ENCODE measurements at places on chromosomes 2 and 18.

GRCh38 chr2:235444101-235444597 is 49.7 kb upstream of the AGAP1 start:
- H3K27ac ChIP-seq, result no peak overlapping the region
- no peaks in the 10 kb centered on the region for H3K4me1 ChIP-seq
- H3K27me3 ChIP-seq, result no peaks in the 10 kb centered on the region

DNA sequence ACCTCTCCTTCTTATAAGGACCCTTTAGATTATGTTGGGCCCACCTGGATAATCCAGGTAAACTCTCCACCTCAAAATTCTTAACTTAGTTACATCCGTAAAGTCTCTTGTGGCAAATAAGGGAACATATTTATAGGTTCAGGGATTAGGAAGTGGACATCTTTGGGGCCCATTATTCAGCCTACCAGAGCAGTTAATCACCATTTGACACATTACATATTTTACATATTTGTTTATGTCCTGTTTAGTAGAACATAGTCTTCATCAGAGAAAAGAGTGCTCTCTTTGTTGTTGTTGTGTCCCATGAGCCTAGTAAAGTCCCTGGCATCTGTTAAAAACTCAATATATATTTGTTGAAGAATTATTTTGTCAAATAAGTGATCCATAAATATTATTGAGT is 134.0 kb upstream of the SPATS2L start:
- no peak for DNase-seq
- H3K36me3 ChIP-seq, result no peaks in the 10 kb centered on the region
- H3K4me1 ChIP-seq, result no peaks in the 10 kb centered on the region
- no peak overlapping the region for H3K27ac ChIP-seq
- H3K4me3 ChIP-seq, result no peak overlapping the region

DNA sequence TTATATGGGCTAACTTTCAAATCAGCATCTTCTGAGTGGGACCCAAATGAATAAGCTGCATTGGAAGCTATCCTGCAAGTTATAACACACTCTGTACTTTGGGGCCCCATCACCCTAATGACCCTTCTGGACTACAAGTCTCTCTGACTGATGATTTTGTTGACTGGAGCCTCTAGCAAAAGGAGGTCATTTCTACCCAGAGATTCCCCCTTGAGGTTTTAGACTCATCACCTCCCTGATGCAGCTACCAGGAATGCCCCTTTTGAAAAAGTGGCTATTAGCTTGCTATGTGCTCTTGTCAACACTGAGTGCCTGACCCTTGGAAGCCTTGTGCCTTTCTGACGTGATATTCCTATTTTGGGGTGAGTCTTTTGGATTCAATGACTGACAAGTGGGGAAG is 54.5 kb upstream of the NEMP2 start:
- no peak for DNase-seq
- H3K4me3 ChIP-seq, result no peak overlapping the region
- H3K4me1 ChIP-seq, result no peaks in the 10 kb centered on the region

GRCh38 chr2:65687614-65688013 is 255.2 kb upstream of the SPRED2 start:
- H3K4me1 ChIP-seq, result no peaks in the 10 kb centered on the region
- no peaks in the 10 kb centered on the region for H3K27me3 ChIP-seq
- no peak overlapping the region for H3K27ac ChIP-seq

GRCh38 chr2:195543902-195544894 is 112.8 kb upstream of the SLC39A10 start:
- no peaks in the 10 kb centered on the region for H3K36me3 ChIP-seq
- H3K27ac ChIP-seq, result no peak overlapping the region
- DNase-seq, result no peak
- H3K4me3 ChIP-seq, result no peak overlapping the region
- no peaks in the 10 kb centered on the region for H3K27me3 ChIP-seq

DNA sequence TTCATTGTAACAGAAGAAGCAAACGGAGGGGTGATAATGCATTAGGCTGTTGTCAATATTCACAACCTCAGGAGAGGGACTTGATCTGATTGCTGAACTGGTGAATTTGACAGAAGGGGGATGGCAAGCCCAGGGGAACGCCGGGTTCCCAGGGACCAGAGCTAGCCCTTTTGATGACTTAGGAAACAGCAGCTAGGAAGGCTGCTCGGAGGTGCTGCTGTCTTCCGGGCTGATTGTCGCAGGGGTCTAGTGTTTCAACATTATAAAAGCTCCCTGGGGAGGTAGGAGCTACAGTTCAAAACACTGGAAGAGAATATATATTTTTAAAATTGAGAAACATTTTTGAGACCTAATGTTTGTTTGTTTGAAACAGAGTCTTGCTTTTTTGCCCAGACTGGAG is 47.3 kb downstream of the CD8B2 start:
- no peak overlapping the region for H3K4me3 ChIP-seq
- H3K27me3 ChIP-seq, result no peaks in the 10 kb centered on the region
- peaks cover 8% of the 10 kb centered on the region for H3K4me1 ChIP-seq
- DNase-seq, result no peak
- no peak overlapping the region for H3K27ac ChIP-seq

DNA sequence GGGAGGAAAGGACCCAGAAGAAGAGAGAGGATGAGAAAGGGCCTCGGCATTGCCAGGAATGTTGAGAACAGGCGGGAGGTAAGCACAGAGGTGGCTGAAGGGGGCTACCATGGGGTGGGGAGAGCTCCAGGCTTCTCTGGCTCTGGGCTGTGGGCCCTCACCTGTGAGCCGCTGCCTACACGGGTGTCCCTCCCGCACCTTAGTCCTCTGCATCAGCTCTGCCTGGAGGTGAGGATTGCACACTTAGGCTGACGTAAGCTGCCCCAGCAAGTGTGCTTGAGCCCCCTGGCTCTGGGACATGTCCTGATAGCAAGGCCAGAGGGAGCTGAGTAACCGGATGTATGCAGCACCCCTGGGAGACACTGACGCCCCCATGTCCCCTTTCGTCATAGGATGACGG is 33.9 kb downstream of the TMEM18 start:
- H3K4me3 ChIP-seq, result no peak overlapping the region
- no peaks in the 10 kb centered on the region for H3K4me1 ChIP-seq
- peaks cover 18% of the 10 kb centered on the region for H3K27me3 ChIP-seq
- peak; percentile 48 for DNase-seq
- H3K36me3 ChIP-seq, result no peaks in the 10 kb centered on the region

- H3K27ac ChIP-seq, result no peak overlapping the region
- DNase-seq, result no peak
- no peak overlapping the region for H3K4me3 ChIP-seq
- H3K36me3 ChIP-seq, result no peaks in the 10 kb centered on the region
Measured at GRCh38 chr2:213934560-213934959, 476.3 kb upstream of the VWC2L start.

GRCh38 chr2:105803773-105804172 is 59.1 kb downstream of the NCK2 start:
- H3K4me3 ChIP-seq, result no peak overlapping the region
- H3K27ac ChIP-seq, result no peak overlapping the region
- peaks cover 27% of the 10 kb centered on the region for H3K4me1 ChIP-seq
- H3K27me3 ChIP-seq, result no peaks in the 10 kb centered on the region
- no peaks in the 10 kb centered on the region for H3K36me3 ChIP-seq

- no peaks in the 10 kb centered on the region for H3K36me3 ChIP-seq
- H3K27ac ChIP-seq, result no peak overlapping the region
- no peaks in the 10 kb centered on the region for H3K4me1 ChIP-seq
- no peak overlapping the region for H3K4me3 ChIP-seq
- H3K27me3 ChIP-seq, result no peaks in the 10 kb centered on the region
- DNase-seq, result no peak
Measured at GRCh38 chr2:39642051-39642718, 23.5 kb upstream of the TMEM178A start.

DNA sequence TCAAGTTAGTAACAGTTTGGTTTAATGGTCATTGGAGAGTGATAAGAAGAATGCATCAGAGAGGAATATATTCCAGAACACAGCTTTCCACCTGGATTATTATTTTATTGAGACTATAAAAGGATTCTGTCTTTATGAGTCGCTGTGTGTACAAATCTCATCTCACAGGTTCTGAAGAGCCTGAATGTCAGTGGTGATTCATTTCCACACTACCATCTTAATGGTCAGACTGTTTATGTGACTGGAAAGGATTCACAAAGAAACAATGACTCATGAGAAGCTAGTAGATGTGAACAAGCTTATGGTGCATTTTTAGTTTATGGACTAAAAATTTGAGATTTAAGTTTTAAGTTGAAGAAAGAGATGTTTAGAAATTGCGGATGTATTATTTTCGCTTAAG is 685.4 kb upstream of the NRXN1 start:
- no peaks in the 10 kb centered on the region for H3K27me3 ChIP-seq
- DNase-seq, result no peak
- no peaks in the 10 kb centered on the region for H3K4me1 ChIP-seq
- no peaks in the 10 kb centered on the region for H3K36me3 ChIP-seq
- no peak overlapping the region for H3K4me3 ChIP-seq
- no peak overlapping the region for H3K27ac ChIP-seq

GRCh38 chr2:142866426-142866825 is 11.0 kb upstream of the KYNU start:
- no peak for DNase-seq
- H3K4me3 ChIP-seq, result no peak overlapping the region
- no peaks in the 10 kb centered on the region for H3K36me3 ChIP-seq
- no peaks in the 10 kb centered on the region for H3K4me1 ChIP-seq
- no peaks in the 10 kb centered on the region for H3K27me3 ChIP-seq
- H3K27ac ChIP-seq, result no peak overlapping the region

- peaks cover 5% of the 10 kb centered on the region for H3K4me1 ChIP-seq
- DNase-seq, result no peak
- H3K4me3 ChIP-seq, result no peak overlapping the region
- H3K27me3 ChIP-seq, result no peaks in the 10 kb centered on the region
- H3K27ac ChIP-seq, result no peak overlapping the region
- H3K36me3 ChIP-seq, result peaks cover 59% of the 10 kb centered on the region
Measured at GRCh38 chr2:219560037-219560892, 11.1 kb downstream of the OBSL1 start.

- H3K4me3 ChIP-seq, result no peak overlapping the region
- no peaks in the 10 kb centered on the region for H3K36me3 ChIP-seq
- H3K27ac ChIP-seq, result peak overlapping the region; percentile 52
Measured at GRCh38 chr18:77061946-77062517, 70.6 kb downstream of the MBP start.

GRCh38 chr2:149068996-149069888 is 30.7 kb downstream of the LYPD6B start:
- H3K27ac ChIP-seq, result no peak overlapping the region
- H3K4me1 ChIP-seq, result peaks cover 23% of the 10 kb centered on the region
- DNase-seq, result no peak
- no peaks in the 10 kb centered on the region for H3K36me3 ChIP-seq
- H3K4me3 ChIP-seq, result no peak overlapping the region

DNA sequence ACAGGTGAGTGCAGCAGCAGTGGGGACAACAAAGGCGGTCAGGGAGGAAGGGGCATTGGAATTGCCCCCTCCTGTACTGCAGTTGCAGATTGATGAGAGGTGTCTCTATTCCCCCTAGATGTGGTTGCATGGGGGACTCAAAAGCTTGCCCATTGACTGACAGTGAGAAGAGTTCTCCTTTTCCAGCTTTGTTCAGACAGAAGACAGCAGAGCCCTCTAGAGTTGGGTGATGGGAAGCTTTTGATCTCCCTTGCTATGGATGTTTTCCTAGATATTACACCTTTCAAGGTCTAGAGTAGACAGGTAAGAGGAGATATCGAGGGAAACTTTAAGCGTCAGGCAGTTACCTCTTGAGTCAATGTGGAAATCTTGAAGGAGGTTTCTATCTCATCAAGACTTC is 2.9 kb downstream of the PROKR1 start:
- H3K4me3 ChIP-seq, result no peak overlapping the region
- H3K27me3 ChIP-seq, result peaks cover 74% of the 10 kb centered on the region
- DNase-seq, result no peak
- no peaks in the 10 kb centered on the region for H3K36me3 ChIP-seq

GRCh38 chr2:240626531-240627300 is 1.4 kb downstream of the GPR35 start:
- no peak overlapping the region for H3K4me3 ChIP-seq
- H3K36me3 ChIP-seq, result no peaks in the 10 kb centered on the region
- DNase-seq, result peak; percentile 66
- H3K27ac ChIP-seq, result no peak overlapping the region
- no peaks in the 10 kb centered on the region for H3K27me3 ChIP-seq

GRCh38 chr2:191303140-191304005 is 58.2 kb downstream of the MYO1B start:
- no peaks in the 10 kb centered on the region for H3K4me1 ChIP-seq

DNA sequence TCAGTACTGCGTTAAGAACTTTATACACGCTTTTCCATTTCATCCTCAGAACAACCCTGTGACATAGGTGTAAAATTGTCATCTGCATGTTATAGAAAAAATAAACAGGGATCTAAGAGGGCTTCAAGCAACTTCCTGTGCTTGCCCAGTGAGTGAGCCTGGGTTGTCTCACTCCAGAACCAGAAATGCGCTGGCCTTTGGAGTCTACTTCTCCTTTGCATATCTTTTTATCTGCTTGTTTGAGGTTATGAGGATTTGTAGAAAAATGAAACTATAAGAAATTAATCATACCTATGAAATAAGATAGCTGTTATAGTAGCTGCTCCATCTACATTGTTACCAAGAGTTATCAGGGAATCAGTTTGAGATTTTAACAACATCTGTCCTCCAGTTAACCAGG is 55.3 kb upstream of the CABYR start:
- H3K4me1 ChIP-seq, result no peaks in the 10 kb centered on the region
- DNase-seq, result no peak
- no peak overlapping the region for H3K4me3 ChIP-seq
- H3K36me3 ChIP-seq, result no peaks in the 10 kb centered on the region

GRCh38 chr2:128736689-128737545 is 418.2 kb upstream of the HS6ST1 start:
- H3K4me1 ChIP-seq, result no peaks in the 10 kb centered on the region
- no peaks in the 10 kb centered on the region for H3K36me3 ChIP-seq
- no peak overlapping the region for H3K27ac ChIP-seq
- peak overlapping the region; percentile 12 for H3K4me3 ChIP-seq

DNA sequence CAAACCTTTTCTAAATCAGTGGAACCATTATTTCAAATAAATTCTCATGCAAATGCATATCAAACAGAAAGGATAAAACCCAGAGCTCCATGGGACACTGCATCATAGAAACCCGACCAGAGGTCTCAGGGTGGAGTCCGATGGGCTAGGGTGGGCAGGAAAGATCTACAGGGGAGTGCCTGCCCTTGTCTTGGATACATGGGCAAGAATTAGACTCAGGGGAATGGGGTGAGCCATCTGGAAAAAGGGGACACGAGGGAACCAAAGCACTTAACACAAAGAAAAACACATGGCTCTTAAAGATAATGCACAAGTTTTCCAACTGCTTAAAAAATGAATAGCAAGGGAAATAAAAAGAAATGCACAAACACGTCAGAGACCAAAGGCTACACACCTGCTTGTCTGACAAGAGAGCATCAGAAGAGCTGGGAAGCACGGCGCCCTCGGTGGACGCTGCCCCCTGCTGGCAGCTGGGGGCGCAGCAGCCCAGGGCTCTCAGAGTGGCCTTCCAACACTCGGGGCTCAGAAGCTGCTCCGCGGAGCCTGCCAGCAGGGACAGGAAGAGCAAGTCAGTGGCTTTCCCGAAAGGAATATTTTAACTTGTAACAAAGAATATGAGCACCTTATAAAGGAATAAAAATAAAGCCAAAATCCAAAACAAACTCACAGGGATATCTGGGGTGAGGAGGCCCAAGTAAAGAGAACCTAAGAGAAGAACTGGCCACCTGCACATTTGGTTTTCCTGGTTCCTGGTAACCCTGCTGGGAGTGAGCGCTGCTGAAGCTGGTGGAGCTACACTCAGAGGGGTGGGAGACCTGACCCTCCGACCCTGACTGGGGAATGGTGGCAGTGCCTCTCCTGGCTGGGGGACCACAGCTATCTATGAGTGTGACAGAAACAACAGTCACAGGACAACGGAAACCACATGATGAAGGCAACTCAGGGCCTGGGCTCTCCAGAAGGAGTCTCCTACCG is 54.5 kb downstream of the SIGLEC15 start:
- DNase-seq, result peak; percentile 86
- H3K36me3 ChIP-seq, result no peaks in the 10 kb centered on the region

- no peak overlapping the region for H3K4me3 ChIP-seq
- no peaks in the 10 kb centered on the region for H3K27me3 ChIP-seq
- H3K27ac ChIP-seq, result no peak overlapping the region
- no peaks in the 10 kb centered on the region for H3K4me1 ChIP-seq
Measured at GRCh38 chr2:73964223-73964622, 20.5 kb upstream of the TET3 start.

Measured in sigmoid colon (tissue), 7 donors.